ENCODE measurements at places on chromosomes 3 and 15. TPM values are rescaled to one million over a fixed set of nuclear protein-coding genes. Genes with fewer than 3 reads are reported as not detected.

The DAZL gene
- not detected for total RNA-seq

The SLC27A2 gene
- 1.4 TPM for total RNA-seq

The TRPM1 gene
- not detected for total RNA-seq

GRCh38 chr3:124282751-124283651 lies 291.1 kb upstream of the ROPN1 start:
- no peak overlapping the region for H3K27ac ChIP-seq
- peak; percentile 70 for DNase-seq

DNA sequence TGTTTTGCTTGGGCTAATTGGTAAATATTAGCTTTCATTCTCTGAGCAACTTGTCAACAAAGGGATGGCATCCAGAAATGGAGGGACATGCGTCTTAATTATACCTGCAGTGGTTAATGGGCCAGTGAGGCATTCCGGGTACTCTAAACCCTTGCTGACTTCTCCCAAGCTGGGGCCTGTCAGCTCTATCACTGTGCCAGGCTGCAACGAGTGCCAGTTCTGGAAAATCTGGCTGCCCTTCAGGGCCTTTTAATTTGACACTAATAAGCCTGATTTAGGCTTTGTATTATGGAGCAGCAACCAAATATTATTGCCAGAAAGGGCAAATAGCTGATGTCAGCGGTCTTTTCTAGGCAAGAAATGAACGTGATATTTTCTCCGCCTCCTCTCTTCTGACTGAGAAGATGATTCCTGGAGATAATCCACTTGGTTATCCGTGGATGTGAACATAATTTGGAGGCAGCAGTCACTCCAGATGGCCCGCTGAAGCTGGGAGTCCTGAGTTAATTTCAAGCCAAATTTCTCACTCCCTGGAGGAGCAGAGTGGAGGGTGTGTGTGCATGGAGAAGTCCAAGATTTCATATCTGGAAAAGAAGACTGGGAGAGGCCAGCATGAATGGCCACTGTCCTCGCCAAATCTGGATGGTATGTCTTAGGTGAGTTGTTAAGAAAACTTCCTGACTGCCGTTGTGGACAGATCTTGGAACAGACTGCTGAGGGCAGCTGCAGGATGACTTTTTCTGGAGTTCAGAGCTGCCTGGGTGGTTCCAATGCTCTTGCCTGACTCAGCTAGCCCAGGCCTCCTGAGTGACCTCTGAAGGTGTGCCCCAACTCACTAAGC lies 44.4 kb upstream of the PSMD6 start:
- no peak overlapping the region for H3K27ac ChIP-seq
- no peaks in the 10 kb centered on the region for H3K36me3 ChIP-seq
- peaks cover 22% of the 10 kb centered on the region for H3K4me1 ChIP-seq
- no peak overlapping the region for H3K4me3 ChIP-seq
- peaks cover 2% of the 10 kb centered on the region for H3K27me3 ChIP-seq

The CLEC3B gene
- 1.3 TPM for total RNA-seq

The PRR20G gene
- total RNA-seq = not detected

DNA sequence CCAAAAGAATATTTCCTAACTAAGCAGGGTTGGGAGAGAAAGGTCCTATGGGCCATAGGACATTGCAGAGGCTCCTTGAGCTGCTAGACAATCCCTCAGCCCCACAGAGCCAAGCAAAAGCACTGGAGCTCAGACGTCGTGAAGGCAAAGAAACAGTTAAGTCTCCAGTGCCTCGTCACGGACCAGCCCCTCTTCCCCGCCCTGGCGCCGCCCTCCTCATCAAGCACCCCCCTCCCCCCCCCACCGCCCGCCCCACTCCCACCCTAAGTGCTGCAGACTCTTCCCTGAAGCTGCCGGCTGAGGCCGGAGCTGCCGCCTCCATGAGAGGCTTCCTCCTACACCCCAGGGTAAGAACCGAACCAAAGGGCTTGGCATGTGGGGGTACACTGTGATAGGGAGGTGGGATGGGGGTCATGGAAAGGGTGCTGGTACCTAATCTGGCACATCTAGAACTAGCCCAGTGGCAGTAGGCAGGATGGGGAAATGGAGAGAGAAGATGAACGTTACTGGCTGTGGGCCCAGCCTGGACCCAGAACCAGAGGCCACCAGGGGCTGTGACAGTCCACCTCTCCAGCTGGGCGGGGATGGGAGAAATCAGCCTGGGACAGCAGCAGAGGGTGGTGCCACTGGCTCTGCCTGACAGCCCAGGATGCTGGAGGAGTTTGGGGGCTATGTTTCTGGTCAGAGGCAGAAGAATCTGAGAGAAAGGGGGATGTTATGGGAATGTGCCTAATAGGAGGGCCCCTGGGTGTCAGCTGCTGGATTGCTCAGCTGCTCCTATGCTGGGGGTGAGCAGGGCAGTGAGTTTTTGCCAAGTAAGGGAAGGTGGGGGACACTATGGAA lies at the start of gene MAP1A:
Gene MAP1A (plus strand): TSS at position 255 of the 843 bp plus-strand sequence. CDS start 3,866 bp downstream, outside the sequence.
- DNase-seq = peak; percentile 55
- peaks cover 2% of the 10 kb centered on the region for H3K27me3 ChIP-seq
- peak within 1 kb of the TSS; percentile 90 for H3K27ac ChIP-seq

DNA sequence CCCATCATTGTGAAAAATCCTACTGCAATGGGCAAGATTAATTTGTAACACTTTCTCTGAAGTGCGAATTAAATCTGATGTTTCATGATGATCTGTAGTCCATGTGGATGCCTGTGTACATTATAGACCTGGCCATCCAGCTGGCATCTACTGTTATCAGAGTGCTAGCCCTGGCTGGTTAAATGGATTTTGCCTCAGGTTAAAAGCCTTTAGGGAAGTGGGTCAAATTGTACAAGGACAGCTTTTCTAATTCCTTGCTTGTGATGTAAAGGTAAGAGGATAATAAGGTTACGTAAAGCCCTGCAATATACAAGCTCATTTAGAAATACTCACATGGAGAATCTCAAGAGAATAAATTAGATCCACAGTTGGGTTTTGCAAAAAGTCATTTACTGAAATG lies 138.2 kb downstream of the EPHA3 start:
- no peaks in the 10 kb centered on the region for H3K27me3 ChIP-seq
- H3K36me3 ChIP-seq = no peaks in the 10 kb centered on the region
- H3K27ac ChIP-seq = no peak overlapping the region

The CAMK2N2 gene
- 5.2 TPM for total RNA-seq

GRCh38 chr3:147619921-147620560 lies 210.9 kb downstream of the ZIC1 start:
- DNase-seq = no peak
- H3K4me3 ChIP-seq = no peak overlapping the region
- H3K27ac ChIP-seq = no peak overlapping the region
- H3K36me3 ChIP-seq = no peaks in the 10 kb centered on the region
- H3K4me1 ChIP-seq = peaks cover 26% of the 10 kb centered on the region

GRCh38 chr3:59006634-59007517 lies 42.9 kb downstream of the CFAP20DC start:
- no peaks in the 10 kb centered on the region for H3K27me3 ChIP-seq
- H3K4me1 ChIP-seq = peaks cover 8% of the 10 kb centered on the region
- DNase-seq = peak; percentile 50
- H3K4me3 ChIP-seq = no peak overlapping the region

- H3K27me3 ChIP-seq = peaks cover 9% of the 10 kb centered on the region
- no peak overlapping the region for H3K4me3 ChIP-seq
- H3K36me3 ChIP-seq = no peaks in the 10 kb centered on the region
Observed at GRCh38 chr15:68316061-68316804, 38.7 kb downstream of the FEM1B start.

DNA sequence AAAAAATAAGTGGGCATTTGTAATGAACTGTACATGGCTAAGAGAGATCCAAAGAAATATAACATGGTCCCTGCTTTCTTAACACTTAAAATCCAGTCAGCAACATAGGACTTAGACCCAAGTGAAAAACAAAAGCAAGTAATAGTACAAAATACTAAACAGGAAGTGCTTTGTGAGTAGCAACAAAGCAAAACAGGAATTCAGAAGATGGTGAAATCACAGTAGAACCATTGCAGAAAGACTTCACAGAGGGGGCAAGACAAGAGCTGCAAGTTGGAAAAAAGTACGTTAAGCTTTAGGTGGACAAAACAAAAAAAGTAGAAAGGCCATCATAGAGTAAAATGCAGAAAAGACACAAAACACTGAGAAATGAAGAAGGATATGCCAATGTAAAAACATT lies 116.0 kb downstream of the TBC1D5 start:
- peaks cover 23% of the 10 kb centered on the region for H3K4me1 ChIP-seq
- H3K27me3 ChIP-seq = no peaks in the 10 kb centered on the region
- DNase-seq = no peak
- H3K27ac ChIP-seq = no peak overlapping the region
- H3K4me3 ChIP-seq = no peak overlapping the region

GRCh38 chr3:12041446-12042041 lies 37.4 kb downstream of the SYN2 start:
- DNase-seq = no peak
- H3K27ac ChIP-seq = no peak overlapping the region
- H3K27me3 ChIP-seq = peaks cover 6% of the 10 kb centered on the region
- no peaks in the 10 kb centered on the region for H3K36me3 ChIP-seq

The CIB2 gene
- total RNA-seq = 0.74 TPM

DNA sequence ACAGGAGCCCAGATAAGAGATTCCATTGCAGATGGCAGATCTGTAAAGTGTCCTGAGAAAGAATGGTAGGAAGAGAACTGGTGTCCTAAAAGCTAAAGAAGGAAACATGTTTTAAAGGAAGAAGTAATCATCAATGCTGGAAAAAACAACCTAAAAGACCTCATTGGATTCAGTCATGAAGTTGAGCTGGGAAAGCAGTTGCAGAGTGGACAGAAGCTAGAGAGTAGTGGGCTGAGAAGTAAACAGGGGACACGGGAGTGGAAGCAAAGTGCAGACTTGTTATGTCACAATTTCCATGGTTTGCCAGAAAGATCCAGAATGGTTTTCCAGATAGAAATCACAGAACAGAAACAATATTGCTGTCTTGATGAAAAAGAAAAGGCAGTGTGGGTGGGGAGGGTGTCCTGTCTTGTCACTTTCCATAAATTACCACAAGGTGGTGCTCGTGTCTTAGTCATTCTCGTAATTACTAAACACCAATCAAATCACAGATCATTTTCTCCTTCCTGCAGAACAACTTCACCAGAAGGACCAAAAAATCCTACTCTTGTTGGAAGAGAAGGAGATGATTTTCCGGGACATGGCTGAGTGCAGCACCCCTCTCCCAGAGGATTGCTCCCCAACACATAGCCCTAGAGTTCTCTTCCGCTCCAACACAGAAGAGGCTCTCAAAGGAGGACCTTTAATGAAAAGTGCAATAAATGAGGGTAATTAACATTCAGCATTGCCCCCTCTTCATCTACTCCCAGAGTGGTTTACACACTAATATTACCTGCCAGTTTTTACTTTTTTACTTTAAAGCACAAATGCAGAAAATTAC lies 64.5 kb downstream of the KLHL25 start:
- H3K36me3 ChIP-seq = peaks cover 43% of the 10 kb centered on the region
- no peak overlapping the region for H3K4me3 ChIP-seq
- DNase-seq = peak; percentile 63

All from HFFc6 (cell line).